ENCODE measurements at places on chromosomes 11 and 22.

DNA sequence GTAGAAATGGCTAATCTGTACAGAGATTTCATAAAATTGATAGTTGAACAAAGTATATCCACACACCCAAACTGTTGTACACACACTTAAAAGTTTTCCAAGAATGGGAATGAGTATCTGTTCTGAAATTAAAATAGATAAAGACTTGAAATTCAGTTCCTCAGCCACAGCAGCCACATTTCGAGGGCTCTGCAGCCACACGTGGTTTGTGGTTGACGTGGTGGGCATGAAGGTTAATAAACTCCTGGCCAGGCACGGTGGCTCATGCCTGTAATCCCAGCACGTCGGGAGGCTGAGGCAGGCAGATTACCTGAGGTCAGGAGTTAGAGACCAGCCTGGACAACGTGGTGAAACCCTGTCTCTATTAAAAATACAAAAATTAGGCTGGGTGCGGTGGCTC lies 24.0 kb downstream of the TPST2 start:
- DNase-seq, result no peak

GRCh38 chr11:85844439-85845123 lies 10.6 kb upstream of the CCDC83 start:
- DNase-seq, result no peak

GRCh38 chr11:115303929-115304531 lies 200.2 kb downstream of the CADM1 start:
- no peak for DNase-seq

DNA sequence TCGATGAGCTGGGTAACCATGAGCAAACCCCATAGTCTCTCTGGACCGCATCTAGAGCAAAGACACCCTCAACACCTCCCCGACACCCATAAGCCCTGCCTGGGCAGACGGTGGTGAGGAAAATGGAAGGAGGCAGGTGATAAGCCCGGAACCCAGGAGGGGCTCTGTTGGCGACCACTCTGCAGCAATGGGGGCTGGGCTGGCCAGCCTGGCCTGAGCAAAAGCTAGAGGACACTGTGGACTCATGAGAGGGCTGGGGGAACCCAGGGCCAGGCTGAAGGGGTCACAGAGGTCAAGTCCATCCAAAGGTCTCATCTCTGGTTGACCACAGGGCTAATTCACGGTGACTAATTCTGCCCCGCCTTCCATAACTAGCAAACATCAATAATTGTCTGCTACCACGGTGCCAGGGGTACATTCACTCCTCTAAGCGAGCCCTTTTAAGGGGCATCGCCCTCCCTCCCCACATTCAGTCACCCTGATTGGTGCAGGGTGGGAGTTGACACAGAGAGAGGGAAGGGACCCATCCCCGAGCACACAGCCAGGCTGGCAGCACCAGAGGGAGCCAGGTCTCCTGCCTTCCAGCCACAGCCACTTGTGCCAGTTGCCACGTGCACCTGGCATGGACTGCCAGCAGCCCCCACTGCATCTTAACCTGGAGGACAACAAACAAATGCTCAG lies 4.0 kb downstream of the PYGM start:
- DNase-seq, result no peak

DNA sequence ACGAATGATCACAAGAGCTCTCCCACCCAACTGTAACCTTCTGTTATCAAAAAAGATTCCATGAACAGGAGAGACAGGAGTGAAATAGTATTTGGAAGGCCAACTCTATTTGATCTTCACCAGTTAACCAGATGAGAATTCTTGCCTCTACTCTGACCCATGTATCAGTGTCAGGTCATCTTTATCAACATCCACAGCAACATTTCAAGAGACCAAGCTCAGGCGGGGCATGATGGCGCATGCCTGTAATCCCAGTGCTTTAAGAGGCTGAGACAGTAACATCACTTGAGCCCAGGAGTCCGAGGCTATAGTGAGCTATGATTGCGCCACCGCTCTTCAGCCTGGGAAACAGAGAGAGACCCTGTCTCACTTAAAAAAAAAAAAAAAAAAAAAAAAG lies 62.3 kb downstream of the GAB2 start:
- no peak for DNase-seq

GRCh38 chr11:61869708-61870451 lies 21.5 kb downstream of the FADS3 start:
- no peak for DNase-seq

Data from GOT3 (cell line).